Stimulated activated CD8-positive, alpha-beta memory T cell treated with anti-CD3 and anti-CD28 coated beads, Interleukin-4, amount 100 ng/mL, for 48 hours (primary cell): ENCODE measurements at places on chromosomes 5 and 9.
A peak's percentile ranks its signal among the peaks of the same experiment; 100 is the strongest.

GRCh38 chr5:149153193-149153750 lies 12.0 kb downstream of the ABLIM3 start:
- no peak for DNase-seq

DNA sequence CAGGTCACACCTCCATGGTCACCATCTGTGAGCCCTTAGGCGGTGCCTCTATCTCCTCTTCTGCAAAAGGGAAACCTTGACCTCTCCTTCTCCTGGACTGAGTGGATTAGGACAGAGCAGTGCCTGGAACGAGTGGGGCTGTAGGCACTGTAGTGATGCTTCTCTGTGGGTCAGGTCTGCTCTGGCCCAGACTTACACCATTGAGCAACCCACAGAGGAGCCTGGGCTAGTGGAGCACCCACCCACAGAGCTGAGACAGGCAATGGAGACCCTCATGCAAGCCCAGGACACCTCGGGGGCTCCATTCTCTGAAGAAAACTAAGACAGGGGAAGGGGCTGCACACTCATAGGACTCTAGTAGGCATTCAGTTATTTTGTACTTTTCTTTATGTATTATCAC lies 400.6 kb downstream of the GADD45G start:
- DNase-seq, result no peak

DNA sequence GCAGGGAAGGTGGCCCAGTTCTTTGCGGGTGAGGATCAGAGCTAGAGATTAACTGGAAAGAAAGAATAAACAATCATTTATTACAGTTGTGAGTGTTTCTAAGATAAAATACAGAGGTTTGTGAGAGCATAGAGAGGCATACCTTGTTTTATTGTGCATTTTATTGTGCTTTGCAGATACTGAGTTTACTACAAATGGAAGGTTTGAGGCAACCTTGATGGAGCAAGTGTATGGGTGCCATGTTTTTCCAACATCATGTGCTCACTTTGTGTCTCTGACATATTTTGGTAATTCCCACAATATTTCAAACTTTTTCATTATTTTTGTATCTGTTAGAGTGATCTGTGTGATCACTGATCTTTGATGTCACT lies 715 bp upstream of the C5orf34 start:
- no peak for DNase-seq

DNA sequence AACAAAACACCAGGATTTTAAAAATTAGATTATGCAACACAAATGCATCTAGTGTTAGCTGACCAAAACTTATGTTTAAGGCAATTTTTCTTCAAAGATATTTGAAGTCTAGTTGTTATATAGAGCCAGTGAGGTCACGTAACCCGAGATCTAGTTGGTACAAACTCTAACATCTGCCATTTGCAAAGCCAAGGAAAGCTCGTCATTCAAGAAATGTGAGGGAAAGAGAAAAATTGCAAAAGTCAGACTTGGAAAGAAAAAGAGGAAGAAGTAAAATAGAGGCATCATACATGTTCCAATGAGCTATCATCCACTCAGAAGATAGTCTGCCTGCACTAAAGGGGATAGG lies 293.4 kb upstream of the PUM3 start:
- no peak for DNase-seq

DNA sequence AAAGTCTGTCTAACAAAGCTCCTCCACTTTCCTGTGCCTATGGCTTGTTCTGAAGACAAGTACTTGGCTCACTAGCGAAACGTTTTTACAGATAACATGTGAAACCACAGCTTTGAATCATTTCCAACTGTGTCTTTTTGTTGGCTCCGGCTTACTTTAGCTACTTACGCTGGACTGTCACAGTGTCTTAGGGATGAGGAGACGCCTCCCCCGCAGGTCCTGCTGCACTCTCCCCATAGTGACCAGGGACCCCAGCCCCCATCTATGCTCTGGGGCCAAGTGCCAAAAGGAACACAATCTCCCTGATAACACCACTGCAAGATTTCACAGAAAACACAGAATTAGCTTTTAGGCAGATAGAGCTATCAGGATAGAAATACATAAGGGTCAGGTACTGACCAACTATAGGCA lies 219.1 kb downstream of the ADAMTS6 start:
- no peak for DNase-seq

DNA sequence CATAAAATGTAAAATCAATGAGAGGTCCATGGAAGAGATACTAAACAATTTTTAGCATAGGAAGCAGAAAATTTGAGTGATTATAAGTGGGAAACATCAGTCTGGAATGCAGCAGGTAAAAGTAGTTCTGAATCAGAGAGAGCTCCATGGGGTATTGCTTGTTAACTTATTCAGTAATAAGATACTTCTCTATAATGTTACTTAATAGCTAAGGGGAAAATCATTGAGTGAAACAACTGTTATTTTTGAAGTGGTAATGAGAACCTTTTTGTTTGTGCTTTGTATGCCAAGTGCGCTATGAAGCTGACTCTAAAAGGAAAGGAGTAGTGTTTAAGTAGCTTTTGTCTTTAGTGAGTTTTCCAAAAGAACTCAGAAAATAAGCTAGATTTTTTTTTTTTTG lies 95.2 kb downstream of the ERBIN start:
- DNase-seq, result no peak

- DNase-seq, result no peak
These were observed 14.6 kb upstream of the TRAF1 start for GRCh38 chr9:120941046-120941770.

- DNase-seq, result no peak
These were observed 87.3 kb downstream of the CCDC171 start for GRCh38 chr9:15640121-15640520.

- no peak for DNase-seq
These were observed 967.5 kb downstream of the NR2F1-AS1 start for GRCh38 chr5:92613546-92613945.

- DNase-seq, result no peak
These were observed 1.8 kb upstream of the LHX3 start for GRCh38 chr9:136206602-136207275.

DNA sequence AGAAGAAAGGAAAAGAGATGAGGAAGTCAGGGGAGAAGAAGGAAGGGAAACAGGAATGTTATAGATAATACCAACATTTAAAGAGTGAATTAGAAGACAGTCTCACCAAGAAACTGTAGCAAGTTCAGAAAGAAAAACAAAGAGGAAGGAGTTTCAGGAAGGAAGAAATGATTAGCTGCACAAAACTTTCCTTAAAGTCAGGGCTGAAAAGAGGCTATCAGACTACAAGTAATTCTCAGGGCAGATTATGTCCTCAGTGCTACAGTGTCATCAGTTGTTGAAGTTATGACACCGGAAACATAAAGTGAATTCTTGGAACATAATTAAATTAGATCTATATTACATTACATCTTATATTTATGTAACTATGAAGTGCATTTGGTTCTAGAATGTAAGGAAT lies 226.9 kb downstream of the ARRDC3 start:
- no peak for DNase-seq

- no peak for DNase-seq
These were observed 13.8 kb downstream of the CLPTM1L start for GRCh38 chr5:1330847-1331831.

- DNase-seq, result no peak
These were observed 30.1 kb downstream of the PRKACG start for GRCh38 chr9:68983522-68984424.

- no peak for DNase-seq
These were observed 150.8 kb downstream of the TTC39B start for GRCh38 chr9:15156241-15156640.

- no peak for DNase-seq
These were observed 26.8 kb upstream of the GABRP start for GRCh38 chr5:170756691-170757090.

- DNase-seq, result no peak
These were observed 103.7 kb downstream of the ARL15 start for GRCh38 chr5:54206580-54207229.

DNA sequence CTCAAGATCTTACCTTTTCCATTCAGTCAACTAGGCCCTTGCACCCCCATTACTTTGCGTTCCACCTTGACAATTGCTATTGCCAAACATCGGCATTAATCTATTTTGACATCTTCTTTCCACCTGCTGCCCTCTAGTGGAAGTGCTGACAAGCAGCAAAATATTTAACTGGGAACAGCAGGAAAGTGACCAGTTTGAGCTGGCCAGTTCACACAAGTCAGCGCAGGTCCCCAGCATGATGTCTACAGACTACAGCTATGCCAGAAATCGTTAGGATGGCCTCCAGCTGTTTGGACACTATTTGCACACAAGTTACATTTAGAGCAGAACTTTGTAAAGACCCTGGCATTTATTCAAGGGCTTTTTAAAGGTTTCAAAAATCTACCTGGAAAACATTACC lies 160.1 kb downstream of the GHR start:
- peak; percentile 33 for DNase-seq

DNA sequence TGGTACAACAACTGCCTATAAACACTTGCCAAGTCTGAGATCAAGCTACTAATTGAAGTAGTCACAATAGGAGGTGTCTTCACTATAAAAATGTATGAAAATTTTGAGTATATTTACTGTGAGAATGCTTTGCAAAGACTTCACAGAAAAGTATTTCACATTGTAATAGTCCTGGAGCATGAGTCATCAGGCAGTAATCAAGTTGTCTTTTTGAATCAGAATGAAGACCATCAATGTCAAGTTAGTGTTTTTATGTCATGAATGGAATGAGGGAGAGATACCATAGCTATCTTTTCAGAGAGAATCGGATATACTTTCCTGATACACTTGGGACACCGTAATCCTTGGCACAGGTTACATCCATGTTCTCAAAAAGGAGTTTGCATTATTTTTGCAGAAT lies 466.9 kb upstream of the ARRDC3 start:
- DNase-seq, result no peak

- no peak for DNase-seq
These were observed 12.4 kb upstream of the SHC3 start for GRCh38 chr9:89191004-89191403.

- no peak for DNase-seq
These were observed 23.5 kb downstream of the LMX1B start for GRCh38 chr9:126636983-126637798.

GRCh38 chr9:134879664-134880483 lies 736 bp upstream of the FCN2 start:
- DNase-seq, result no peak

- DNase-seq, result no peak
These were observed 417.7 kb downstream of the IRX1 start for GRCh38 chr5:4013106-4013898.

- no peak for DNase-seq
These were observed 201.5 kb upstream of the MVB12B start for GRCh38 chr9:126125177-126125576.

DNA sequence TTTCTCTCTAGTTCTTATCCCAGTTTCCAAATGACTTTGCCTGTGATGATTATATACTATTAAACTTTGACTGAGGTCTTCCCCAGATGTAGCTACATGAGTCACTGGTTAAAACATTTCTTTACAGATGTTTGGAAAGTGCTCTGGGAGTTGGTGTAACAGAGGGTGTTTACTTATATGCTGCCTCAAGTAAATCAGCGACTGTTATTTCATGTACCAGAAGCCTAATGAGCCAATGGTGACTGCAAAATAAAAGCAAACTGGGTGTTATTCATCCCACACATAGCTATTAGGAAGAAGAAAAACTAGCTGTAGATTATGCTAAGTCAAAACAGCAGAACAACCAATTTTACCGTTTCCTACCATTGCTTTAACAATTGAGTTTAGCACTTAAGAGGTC lies 929.7 kb upstream of the SEMA6A start:
- DNase-seq, result no peak

DNA sequence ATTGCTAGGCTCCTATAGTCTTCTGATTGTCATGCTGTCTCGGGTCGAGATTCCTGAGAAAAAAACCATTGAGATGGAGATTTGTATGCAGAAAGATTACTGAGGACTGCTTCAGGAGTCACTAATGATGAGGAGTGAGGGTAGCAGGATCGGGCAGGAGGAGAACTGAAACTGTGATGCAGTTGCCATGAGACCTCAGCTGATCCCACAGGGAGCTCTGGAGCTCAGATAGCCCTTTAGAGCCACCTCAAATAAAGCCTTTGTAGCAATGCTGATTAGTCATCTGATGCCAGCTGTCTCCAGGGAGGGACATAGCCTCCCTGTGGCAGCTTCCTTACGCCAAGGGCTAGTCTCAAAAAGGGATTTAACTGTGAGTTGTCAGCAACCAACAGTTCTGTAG lies 256.9 kb downstream of the DMAC1 start:
- DNase-seq, result no peak

GRCh38 chr5:9430306-9430705 lies 115.6 kb downstream of the SEMA5A start:
- DNase-seq, result no peak

DNA sequence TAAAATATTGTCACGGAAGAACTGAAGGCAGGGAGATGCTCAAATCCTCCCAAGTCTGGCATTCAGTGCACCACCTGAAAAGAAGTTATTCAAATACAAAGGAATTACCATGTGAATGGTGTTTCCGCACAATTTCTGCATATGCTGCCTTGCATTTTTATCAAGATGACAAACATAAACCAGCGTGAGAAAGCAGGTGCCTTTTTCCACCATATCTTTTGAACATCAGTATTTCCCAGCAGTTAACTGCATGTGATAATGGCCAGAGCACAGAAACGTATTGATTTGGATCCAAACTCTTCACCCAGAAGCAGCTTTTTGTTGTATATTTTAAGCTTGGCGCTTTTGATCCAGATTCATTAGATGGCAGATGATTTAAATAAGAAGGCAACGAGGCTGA lies 808.0 kb downstream of the TLE1 start:
- no peak for DNase-seq

DNA sequence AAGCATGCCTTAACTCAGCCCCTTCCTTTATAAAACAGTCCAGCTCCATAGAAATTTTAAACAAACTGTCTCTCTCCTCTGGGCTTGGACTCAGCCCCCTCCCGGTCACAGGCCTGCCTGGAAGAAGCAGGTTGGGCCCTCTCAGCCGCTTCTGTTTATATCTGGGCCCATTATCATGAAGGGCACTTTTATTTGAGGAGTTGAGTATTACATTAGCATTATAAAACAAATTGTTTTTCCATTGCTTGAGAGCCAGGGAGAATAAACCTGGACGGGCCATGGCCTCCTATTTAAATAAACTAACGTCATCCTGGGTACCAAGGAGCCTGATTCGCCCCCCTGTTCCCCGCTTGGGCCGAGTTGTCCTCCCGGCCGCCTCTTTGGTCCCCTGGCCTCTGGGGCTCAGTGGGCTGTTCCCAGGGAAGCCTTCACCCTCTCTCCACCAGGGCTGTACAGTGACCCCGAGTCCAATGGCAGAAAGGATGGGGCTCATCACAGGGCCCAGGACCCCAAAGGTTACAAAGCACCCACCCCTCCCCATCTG lies 13.2 kb downstream of the IRX2 start:
- DNase-seq, result no peak

GRCh38 chr9:131260751-131261452 lies 15.4 kb downstream of the FAM78A start:
- DNase-seq, result no peak

GRCh38 chr9:19656704-19657103 lies 132.1 kb downstream of the SLC24A2 start:
- no peak for DNase-seq

DNA sequence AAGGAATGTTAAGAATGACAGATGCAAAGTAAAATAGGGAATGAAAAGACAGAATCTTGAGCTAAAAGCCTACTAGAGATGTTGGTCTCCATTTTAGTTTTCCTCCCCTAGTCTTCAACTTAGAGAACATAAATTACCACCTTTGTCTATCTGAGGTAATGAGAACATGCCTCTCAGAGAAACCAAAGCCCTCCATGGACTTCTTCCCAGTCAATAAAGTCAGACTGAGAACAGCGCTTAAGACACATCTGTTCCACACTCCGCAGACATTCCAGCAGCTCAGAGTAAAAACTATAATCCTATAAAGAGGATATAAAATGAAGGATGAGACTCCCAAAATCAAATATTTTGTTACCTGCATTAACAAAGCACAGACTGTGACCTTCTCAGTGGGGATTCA lies 79.2 kb downstream of the DPYSL3 start:
- DNase-seq, result no peak

- no peak for DNase-seq
These were observed 59.3 kb downstream of the TRIO start for GRCh38 chr5:14202462-14202861.
